Fibroblast of skin of scalp (primary cell): ENCODE measurements at places on chromosomes 2 and 18.

GRCh38 chr2:165827016-165827920 lies 33.2 kb upstream of the GALNT3 start:
- DNase-seq = no peak

DNA sequence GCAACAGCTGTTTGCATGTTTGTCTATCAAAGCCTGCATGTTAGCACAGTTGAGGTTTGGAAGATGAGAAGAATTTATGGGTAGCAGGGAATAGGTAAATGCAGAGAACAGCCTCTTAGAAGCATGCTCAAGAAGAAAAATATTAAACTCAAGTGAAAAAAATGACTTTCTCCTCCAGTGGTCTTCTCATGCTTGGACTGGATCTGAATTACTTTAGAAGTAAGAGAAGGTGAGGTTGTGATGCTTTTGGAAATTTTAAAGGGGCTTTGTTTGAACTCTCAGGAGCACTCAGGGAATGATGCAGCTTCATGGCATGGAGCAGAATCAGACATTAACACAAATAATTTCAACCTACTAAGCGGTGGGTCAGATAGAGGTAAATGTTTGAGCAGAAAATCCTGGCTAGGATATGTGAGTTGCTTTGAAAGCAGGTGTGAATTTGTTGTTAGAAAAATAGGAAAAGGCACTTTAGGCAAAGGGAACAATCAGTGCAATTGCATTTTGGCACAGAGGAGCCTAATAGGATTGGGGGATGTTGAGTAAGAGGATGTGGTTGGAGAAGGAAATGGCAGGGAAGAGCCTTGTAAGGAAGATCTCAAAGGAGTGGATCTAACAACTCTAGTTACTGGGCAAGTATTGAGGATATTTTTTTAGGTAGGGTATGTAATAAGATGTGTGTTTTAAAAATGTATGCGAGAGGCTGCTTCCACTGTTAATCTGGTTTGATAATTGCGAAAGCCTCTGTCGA lies 76.3 kb downstream of the DDX1 start:
- peak; percentile 32 for DNase-seq

DNA sequence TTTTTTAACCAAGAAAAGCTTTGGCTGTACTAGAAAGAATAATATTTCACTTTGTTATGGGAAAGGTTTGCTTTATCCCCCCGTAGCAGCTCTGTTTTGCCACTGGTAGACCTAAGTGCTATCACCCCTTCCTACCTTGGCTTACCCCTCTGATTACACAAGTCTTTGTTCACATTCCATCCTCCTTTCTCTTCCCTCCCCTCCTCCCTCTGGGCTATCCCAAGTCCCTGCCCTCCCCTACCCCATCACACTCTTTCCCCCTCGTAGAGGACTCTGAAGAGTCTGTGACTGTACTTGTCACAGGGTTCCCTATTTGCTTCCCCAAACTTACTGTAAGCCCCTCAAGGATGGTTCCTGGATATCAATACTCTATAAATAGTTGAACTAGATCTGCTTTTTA lies 152.9 kb upstream of the NOSTRIN start:
- no peak for DNase-seq

- no peak for DNase-seq
These were observed 25.2 kb downstream of the IFIH1 start for GRCh38 chr2:162293122-162293786.

DNA sequence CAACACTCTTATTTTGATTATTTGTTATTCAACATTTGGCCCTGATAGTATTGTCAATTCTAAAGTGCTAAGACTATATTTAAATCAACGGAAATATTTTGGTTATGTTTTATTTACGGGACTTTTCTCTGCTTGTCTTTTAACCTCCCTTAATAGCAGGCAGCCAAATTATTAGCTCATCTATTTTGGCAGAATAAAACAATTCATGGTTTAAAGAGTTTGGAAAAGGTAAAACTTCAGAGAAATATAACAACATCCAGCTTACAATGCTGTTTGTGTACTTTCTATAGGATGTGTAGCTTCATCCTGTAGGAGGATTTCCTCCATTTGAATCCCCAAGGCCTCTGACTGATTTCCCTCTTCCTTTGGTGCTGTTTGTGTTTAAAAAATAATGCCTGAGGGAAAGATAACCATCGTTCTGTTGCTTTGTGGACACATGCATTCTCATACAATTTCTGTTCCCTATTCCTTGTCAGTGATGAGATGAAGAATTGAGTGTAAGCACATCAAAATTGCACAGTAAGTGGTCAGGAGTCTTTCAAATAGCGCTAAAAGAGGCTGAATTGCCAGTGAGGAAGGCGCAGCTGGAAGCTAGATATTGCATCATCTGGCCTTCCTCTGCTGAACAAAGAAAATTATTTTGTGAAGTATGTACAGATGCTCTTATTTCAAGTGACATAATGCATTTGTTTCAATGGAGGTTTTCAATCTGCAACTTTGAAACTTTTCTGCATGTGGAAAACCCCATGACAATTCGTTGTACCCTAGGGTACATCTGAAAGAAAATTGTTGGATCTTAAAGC lies 80.3 kb downstream of the CD28 start:
- DNase-seq = peak; percentile 83

DNA sequence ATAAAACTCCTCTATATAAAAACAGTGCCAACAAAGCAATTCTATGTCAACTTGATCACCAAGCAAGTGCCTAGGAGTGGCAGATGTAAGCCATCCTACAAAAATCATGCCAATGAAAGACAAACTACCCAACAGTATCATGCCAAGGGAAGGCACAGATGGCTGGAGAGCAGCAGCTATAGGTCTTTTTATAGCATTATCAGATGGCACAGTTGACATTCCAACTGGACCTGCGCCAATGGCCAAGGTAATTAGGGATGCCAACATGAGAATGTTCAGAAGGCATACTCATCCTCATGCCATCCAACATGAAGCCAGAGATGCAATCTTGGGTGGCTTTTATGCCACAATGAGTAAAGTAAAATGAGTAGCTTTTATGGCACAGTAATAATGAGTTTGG lies 237.3 kb downstream of the OTX1 start:
- no peak for DNase-seq

DNA sequence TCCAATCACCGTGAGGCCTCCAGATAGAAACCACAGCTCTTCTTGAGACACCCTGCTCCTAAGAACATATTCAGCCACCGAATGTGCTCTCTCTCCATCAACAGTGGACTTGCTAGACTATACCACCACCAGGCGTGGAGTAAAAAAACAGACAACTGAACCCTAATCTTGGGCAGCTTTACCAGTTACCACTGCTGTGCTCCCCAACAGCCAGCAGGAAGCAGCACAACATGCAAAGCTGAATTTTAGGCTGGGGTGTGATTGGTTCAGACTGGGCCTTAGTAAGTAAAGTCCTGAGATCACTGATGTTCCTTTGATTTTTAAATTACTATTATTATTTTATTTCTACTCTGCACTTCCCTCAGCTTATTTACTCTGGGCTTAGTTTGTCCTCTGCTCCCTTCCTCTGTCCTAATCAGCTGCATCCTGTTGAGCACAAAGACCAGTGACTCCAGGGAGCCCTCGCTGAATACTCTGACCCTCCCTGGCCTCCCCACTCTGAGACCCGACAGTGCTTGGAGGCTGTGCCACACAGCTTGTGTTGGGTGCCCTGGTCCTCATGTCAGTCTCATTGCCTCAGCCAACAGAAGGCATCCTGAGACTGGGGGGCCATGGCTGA lies 21.9 kb downstream of the MRPL35 start:
- DNase-seq = peak; percentile 61

- DNase-seq = no peak
These were observed 69.2 kb downstream of the B3GNT2 start for GRCh38 chr2:62265106-62265505.

DNA sequence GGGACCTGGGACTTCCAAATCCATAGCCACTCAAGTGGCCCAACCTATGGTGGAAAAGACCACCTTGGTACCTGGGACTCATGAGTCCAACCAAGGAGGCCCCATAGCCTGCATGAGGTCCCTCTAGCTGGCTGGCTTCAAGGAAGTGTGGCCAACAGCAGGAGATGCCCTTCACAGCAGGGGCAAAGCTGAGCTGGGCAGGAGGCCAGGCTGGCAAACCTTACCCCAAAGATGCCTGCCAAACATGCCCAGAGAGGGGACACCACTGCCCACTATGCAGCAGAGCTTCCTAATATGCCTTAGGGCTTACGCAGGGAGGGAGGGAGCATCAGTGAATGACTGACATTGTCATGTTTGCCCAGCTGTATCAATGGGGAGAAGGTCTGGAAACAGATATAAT lies 188.0 kb upstream of the GLI2 start:
- DNase-seq = no peak

GRCh38 chr18:63511285-63511684 lies 30.9 kb upstream of the SERPINB12 start:
- DNase-seq = peak; percentile 60

DNA sequence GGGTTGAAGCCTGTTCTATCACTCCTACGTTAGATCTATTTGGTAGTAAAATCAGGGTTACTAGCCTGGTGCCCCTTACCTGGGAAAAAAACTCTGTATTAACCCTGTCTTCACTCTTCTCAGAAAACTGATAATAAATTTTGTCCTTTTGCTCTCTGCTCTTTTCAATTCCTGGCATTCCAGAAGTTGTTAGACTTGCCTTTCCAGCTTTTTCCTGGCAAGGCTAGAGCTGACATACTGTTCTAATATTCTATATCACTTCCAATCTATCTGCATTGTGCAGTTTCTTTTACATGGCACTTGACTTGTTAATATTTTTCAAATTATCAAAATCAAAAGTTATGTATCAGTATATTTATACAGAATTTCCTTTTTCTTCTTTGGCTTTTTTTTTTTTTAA lies 162.2 kb downstream of the FIGN start:
- no peak for DNase-seq

DNA sequence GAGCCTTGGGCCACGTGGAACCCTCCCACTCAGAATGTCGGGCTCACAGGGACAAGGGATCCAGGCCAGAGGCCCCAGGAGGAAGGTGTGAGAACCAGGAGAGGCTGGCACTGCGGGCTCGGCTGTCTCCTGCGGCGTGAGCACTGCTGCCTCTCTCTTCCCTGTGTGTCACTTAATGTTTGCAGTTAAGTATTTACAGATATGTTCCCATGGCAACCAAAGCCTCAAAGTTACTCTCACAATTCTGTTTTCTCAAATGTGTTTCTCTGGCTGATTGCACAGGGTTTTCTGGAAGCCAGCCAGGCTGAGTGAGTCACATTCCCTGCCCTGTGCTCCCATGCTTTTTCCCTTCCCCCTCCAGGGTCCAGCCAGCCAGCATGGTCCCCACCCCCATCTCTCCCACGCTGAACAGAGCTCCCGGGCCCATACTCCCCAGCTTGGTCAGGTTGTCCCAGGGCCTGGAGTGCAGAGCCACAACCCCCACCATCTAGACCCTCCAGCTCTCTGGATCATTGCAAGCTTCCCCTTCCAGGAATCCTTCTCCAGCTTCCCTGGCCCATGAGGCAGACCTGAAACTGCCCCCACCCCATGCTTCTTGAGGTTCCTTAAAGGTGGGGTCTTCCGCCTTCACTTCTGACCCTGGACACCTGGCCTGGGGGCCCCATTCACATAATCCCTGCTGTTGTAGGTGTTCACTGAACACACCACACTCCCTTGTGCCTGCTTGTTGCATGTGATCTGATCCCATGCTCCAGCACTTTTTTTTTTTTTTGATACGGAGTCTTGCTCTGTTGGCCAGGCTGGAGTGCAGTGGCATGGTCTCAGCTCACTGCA lies 265.9 kb downstream of the CELF4 start:
- DNase-seq = peak; percentile 98

GRCh38 chr2:41932241-41933045 lies 115.4 kb upstream of the PKDCC start:
- peak; percentile 88 for DNase-seq

DNA sequence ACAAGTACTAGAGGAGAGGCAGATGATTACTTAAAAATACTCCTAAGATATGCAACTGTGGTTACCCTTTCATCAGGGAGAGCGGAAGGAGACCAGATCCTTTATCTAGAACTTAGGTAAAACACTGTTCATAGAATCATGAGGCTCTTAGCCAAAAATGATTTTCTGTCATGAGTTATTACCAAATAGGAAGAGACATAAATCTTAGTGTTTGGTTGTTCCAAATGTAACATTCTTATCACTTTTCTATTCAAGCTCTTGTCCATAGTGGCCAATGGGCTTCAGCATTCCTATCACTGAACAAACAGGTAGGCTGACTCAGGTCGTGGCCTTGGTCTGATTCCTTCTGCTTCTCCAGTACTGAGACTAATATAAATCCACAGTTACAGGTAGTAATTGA lies 38.5 kb downstream of the RPRD1A start:
- DNase-seq = no peak

GRCh38 chr2:240707821-240708220 lies 16.2 kb downstream of the AQP12A start:
- no peak for DNase-seq

DNA sequence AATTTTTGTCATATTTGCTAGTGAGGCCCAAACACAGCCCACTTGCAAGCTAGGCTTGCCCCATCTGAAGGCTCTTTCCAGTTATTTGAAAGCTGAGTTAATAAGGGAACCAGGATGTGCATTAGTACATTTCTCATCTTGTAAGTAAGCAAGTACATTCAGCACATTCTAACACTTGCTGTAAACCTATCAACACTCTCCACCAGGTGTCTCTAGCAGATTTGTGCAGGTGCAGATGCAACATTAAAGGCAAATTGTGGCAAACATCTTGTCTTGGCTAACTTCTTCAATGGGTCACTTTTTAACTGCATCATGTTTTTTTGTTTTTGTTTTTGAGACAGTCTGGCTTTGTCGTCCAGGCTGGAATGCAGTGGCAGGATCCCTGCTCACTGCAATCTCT lies 25.3 kb upstream of the MFSD6 start:
- DNase-seq = peak; percentile 24

DNA sequence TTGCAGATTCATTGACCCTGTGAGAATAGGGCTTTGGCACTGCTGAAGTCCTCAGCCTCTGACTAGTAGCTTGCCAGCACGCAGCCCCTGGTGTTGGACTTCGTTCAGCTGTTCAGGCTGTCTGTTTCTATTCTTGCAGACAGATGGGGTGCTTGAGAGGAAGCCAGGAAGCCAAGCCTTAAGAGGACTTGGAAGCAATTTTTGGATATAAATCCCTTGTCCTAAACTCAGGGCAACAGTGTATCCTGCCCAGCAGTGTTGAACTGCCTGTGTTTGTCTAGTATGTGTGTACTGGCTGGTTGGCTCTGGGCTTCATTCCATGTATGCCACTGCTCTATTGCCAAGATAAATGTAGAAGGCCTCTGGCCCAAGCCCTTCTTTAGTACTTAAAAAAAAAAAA lies 108.6 kb downstream of the COMMD1 start:
- DNase-seq = peak; percentile 57

DNA sequence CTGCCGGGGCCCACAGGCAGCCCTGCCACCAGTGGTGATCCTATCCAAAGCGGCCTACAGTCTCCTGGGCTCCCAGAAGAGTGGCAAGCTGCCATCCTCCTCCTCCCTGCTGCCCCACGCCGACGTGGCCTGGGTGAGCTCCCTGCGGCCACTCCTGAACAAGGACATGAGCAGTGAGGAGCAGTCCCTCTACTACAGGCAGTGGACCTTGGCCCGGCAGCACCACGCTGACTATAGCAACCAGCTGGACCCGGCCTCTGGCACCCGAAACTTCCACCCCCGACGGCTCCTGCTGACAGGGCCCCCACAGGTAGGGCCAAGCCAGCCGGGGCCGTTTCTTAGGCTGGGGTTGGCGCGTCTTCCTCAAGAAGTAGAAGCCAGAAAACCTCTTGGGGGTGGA lies 100.5 kb downstream of the ESCO1 start:
- DNase-seq = no peak

- DNase-seq = no peak
These were observed 21.2 kb downstream of the PRELID3A start for GRCh38 chr18:12428923-12429322.
